ENCODE measurements at places on chromosomes 7 and 10.

DNA sequence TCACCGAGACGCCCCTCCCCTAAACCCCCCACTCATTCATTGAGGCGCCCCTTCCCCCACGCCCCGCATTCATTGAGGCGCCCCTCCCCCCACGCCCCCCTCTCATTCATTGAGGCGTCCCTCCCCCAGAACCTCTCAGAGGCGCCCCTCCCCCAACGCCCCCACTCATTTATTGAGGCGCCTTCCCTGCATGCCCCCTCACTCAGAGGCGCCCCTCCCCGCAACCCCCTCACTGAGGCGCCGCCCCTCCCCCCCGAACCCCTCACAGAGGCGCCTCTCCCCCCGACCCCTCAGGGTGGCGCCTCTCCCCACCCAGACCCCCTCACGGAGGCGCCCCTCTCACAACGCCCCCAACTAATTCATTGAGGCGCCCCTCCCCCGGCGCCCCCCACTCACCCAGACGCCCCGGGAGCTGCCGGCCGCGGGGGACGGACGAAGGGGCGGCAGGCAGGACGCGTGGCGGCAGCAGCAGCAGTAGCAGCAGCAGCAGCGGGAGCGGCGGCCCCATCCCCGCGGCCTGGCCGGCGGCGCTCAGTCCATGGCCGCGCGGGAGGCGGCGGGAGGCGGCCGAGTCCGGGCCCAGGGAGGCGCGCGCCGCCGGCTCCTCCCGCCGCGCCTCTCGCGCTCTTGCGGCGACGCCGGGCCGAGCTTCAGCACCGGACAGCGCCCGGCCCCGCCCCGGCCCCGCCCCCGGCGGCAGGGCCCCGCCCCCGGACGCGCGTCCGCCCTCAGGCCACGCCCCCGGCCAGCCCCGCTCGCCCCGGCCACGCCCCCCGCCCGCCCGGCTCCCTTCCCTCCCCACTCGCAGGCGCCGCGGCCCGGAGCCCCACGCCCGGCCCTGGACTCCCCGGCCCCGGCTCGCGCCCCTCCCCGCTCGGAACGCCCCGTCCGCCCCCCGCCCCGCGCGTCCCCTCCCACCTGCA is at the start of gene PTPRN2:
PTPRN2 (minus strand) TSS at position 662 of the 923 bp plus-strand sequence.
- DNase-seq: peak; percentile 86

GRCh38 chr10:117514971-117515370 is 27.6 kb upstream of the EMX2 start:
- no peak for DNase-seq

- DNase-seq: peak; percentile 24
These were observed 54.1 kb downstream of the NRAP start for GRCh38 chr10:113609704-113610108.

GRCh38 chr7:131143869-131144268 is 183.8 kb upstream of the MKLN1 start:
- DNase-seq: no peak

DNA sequence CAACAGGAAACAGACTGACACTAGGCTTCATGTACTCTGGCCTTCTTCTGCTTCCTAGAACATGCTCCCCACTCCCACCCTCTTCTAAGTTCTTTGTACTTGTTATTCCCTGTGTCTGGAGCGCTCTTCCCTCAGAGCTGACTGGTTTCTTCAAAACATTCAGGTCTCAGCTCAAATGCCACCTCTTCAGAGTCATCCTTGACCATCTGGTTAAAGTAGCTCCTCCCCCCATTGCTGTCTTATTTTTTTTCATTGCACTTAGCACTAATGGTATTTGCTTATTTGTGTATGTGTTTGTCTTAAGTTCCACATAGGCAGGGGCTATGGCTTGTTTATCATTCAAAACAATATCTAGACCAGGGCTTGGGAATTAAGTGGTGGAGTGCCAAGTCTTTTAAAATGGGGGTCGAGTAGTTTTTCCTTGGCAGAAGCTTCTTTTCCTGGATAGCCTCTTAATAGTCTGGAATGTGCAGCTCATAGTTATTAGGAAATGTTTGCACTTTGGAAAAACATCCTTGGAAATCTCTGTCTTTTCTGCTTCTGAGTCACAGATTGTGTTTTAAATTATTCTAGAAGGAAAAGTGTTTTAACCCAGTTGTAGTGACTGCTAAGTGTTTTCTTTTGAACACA is 60.0 kb downstream of the RALA start:
- DNase-seq: no peak

GRCh38 chr7:75662579-75663301 is 76.0 kb downstream of the HIP1 start:
- no peak for DNase-seq

GRCh38 chr7:18320422-18320821 is 175.1 kb upstream of the HDAC9 start:
- peak; percentile 41 for DNase-seq

GRCh38 chr7:50664461-50664922 is 99.3 kb upstream of the DDC start:
- DNase-seq: peak; percentile 41

DNA sequence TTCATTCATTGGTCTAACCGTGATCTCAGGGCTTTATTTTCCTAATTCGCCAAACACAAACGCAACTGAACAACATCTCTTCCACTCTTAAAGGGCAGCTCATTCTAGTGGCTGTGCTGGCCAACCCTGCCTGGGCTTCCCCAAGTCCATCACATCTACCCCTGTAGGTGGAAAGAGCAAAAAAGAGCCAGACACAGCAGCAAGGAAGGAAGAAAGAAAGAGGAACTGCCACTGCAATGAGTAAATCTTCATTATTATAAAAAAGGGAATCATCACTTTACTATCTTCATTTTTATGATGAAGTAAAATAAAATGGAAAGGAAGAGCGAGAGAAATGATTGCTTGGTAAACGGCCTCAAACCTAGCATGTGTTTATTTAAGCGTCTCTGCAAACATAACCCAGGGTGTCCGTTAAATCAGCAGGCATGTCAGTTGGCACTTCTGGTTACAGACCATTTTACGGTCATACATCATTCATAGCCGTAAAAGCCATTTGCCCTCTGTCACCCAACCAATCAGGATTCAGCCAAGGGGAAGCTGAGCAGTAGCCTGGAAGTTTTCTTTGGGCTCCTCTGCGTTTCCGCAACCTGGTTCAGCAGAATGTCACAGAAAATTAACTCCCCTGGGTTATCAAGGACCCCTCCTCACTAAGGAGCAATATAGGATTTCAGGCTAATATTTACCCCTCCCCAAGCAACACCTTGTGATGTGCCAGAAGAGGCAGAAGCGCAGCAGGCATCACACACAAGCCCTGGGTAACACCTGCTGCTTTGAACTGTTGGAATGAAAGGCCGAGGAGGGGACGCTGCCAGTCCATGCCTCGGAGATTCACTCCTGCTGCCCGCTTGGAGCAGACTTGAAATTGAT is 234.0 kb downstream of the SNX10 start:
- DNase-seq: peak; percentile 40

GRCh38 chr10:42111076-42111475 is 527.3 kb downstream of the ZNF33B start:
- DNase-seq: no peak

DNA sequence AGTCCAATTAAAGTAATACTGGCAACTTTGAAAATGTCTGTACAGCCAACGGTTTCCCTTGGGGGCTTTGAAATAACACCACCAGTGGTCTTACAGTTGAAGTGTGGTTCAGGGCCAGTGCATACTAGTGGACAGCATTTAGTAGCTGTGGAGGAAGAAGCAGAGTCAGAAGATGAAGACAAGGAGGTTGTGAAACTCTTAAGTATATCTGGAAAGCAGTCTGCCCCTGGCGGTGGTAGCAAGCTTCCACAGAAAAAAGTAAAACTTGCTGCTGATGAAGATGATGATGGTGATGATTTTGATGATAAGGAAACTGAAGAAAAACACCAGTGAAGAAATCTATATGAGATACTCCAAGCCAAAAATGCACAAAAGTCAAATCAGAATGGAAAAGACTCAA is 72.2 kb downstream of the ZNF783 start:
- DNase-seq: no peak

- DNase-seq: no peak
These were observed 15.3 kb upstream of the TMEM248 start for GRCh38 chr7:66905689-66906088.

All from suppressor macrophage treated with lipopolysaccharide for 1 hour (primary cell).